ENCODE measurements at places on chromosomes 11 and 22. TPM values are rescaled to one million over a fixed set of nuclear protein-coding genes. Genes with fewer than 3 reads are reported as not detected.

Gene HPS4
- total RNA-seq: 20.0 TPM

Gene NPAT
- total RNA-seq: 17.5 TPM

Gene RTN4RL2
- 0.14 TPM for total RNA-seq

- no peak for DNase-seq
Observed at GRCh38 chr11:7645206-7645605, 28.1 kb downstream of the CYB5R2 start.

GRCh38 chr11:103397369-103397768 lies 288.1 kb downstream of the DYNC2H1 start:
- DNase-seq: no peak
